ENCODE measurements at places on chromosomes 2 and 18.

- no peaks in the 10 kb centered on the region for H3K4me1 ChIP-seq
- H3K27ac ChIP-seq = no peak overlapping the region
- DNase-seq = no peak
- H3K27me3 ChIP-seq = no peaks in the 10 kb centered on the region
- no peak overlapping the region for H3K4me3 ChIP-seq
Observed at GRCh38 chr2:28292491-28292890, 100.2 kb upstream of the FOSL2 start.

GRCh38 chr2:44821500-44821899, 120.0 kb upstream of the SIX3 start:
- H3K27ac ChIP-seq = no peak overlapping the region
- no peaks in the 10 kb centered on the region for H3K36me3 ChIP-seq
- no peak for DNase-seq
- H3K4me1 ChIP-seq = no peaks in the 10 kb centered on the region

DNA sequence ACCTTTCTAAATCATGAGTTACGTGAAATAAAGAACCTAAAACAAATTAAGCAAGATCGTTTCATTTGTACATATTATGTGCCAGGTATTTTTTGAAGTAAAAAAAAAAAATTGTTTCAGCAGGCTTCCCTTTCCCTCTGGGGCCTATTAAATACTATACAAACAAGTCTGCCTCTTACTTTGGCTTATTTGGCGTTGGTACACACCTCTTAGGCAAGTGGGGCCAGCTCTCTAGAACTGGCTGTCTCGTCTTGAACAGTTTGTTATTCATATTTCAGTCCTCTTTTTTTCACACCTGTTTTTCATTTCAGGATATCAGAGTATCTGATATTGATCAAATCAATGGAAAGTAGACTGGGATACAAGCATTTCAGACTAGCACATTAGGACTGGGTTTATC, 27.4 kb upstream of the PPP3R1 start:
- no peak overlapping the region for H3K4me3 ChIP-seq
- H3K27ac ChIP-seq = no peak overlapping the region
- H3K4me1 ChIP-seq = no peaks in the 10 kb centered on the region
- DNase-seq = no peak
- H3K27me3 ChIP-seq = no peaks in the 10 kb centered on the region
- H3K36me3 ChIP-seq = no peaks in the 10 kb centered on the region

DNA sequence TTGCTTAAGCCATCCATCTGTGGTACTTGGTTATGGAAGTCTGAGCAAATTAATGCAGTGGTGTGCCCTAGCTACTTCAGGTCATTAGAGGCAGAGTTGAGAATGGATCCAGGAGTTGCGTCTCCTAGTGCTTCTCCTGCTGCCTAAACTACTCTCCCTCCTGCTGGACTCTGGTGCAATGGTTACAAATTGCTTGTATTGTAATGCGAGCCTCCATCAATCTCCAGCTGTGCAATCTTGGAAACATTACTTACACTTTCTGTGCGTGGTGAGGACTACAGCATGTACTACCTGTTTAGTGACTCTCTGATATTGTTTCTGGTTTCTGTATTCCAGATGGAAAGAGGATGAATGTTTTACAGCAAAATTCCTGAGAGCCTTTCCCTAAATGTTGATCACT, 119.0 kb upstream of the CYRIA start:
- H3K4me3 ChIP-seq = no peak overlapping the region
- DNase-seq = no peak
- H3K4me1 ChIP-seq = no peaks in the 10 kb centered on the region
- no peaks in the 10 kb centered on the region for H3K36me3 ChIP-seq

DNA sequence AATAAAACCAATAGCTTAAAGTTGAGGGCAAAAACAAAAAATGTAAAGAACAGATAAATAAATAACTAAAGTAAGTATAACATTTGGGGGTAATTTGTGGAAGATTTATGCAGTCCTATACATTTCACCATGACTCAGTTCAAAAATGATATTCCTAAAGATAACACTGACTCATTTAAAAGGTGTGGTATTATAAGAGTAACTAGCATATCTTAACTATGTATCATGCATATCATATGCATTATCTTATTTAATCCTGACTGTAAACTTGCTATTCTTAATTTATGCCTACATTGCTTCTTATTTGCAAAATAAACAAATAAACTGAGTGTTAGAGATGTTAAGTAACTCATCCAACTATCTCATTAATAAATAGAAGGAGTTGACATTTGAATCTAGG, 726.5 kb upstream of the PKDCC start:
- no peaks in the 10 kb centered on the region for H3K4me1 ChIP-seq
- no peak overlapping the region for H3K27ac ChIP-seq
- no peaks in the 10 kb centered on the region for H3K36me3 ChIP-seq
- no peak overlapping the region for H3K4me3 ChIP-seq

DNA sequence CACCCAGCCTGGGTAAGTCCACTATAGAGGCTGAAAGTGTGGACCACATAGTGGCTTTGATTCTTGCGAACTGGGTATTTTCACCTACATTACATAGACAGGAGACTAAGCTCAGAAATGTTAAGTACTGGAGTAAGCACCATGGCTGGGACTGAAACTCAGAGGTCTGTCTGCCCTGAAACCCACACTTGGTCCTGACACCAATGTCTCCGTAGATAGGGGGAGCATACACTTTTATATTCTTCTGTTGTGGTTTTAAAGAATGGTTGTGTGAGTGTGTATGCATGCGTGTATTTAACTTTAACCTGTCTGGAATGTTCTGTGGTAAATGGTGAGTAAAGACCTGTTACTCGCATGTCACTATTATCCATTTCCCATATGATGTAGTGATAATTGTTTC, 10.3 kb upstream of the NPPC start:
- no peak overlapping the region for H3K27ac ChIP-seq
- no peaks in the 10 kb centered on the region for H3K36me3 ChIP-seq
- no peaks in the 10 kb centered on the region for H3K27me3 ChIP-seq
- no peak overlapping the region for H3K4me3 ChIP-seq
- no peak for DNase-seq
- no peaks in the 10 kb centered on the region for H3K4me1 ChIP-seq

- no peak overlapping the region for H3K4me3 ChIP-seq
- no peaks in the 10 kb centered on the region for H3K36me3 ChIP-seq
- no peaks in the 10 kb centered on the region for H3K4me1 ChIP-seq
- no peak overlapping the region for H3K27ac ChIP-seq
- H3K27me3 ChIP-seq = no peaks in the 10 kb centered on the region
- no peak for DNase-seq
Observed at GRCh38 chr2:240879105-240879504, 10.5 kb downstream of the AGXT start.

DNA sequence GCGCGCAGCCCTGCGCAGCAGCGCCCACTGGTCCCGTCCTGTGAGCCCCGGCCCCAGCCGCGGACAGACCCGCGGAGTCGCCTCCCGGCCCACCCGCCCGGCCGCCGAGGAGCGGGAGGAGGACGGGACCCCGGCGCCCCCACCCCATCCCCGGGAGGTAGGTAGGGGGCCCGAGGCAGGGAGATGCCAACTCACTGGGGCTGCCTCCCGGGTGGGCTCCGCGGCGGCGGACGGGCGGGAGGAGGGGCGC, 160 bp downstream of the SPTBN1 start:
- H3K27ac ChIP-seq = no peak overlapping the region
- peaks cover 18% of the 10 kb centered on the region for H3K27me3 ChIP-seq
- H3K36me3 ChIP-seq = no peaks in the 10 kb centered on the region
- DNase-seq = no peak
- peak overlapping the region; percentile 54 for H3K4me3 ChIP-seq
- H3K4me1 ChIP-seq = peaks cover 11% of the 10 kb centered on the region

GRCh38 chr18:75779450-75779849, 351.9 kb upstream of the SMIM21 start:
- H3K4me3 ChIP-seq = no peak overlapping the region
- H3K27ac ChIP-seq = no peak overlapping the region
- no peaks in the 10 kb centered on the region for H3K36me3 ChIP-seq
- H3K4me1 ChIP-seq = no peaks in the 10 kb centered on the region
- no peaks in the 10 kb centered on the region for H3K27me3 ChIP-seq

GRCh38 chr2:152354909-152355308, 19.9 kb downstream of the FMNL2 start:
- H3K36me3 ChIP-seq = no peaks in the 10 kb centered on the region
- DNase-seq = no peak
- H3K27me3 ChIP-seq = no peaks in the 10 kb centered on the region
- H3K4me1 ChIP-seq = no peaks in the 10 kb centered on the region
- no peak overlapping the region for H3K27ac ChIP-seq

- DNase-seq = no peak
- peaks cover 13% of the 10 kb centered on the region for H3K4me1 ChIP-seq
- no peak overlapping the region for H3K4me3 ChIP-seq
- H3K27me3 ChIP-seq = no peaks in the 10 kb centered on the region
- H3K36me3 ChIP-seq = no peaks in the 10 kb centered on the region
Observed at GRCh38 chr2:68653034-68653433, 9.7 kb downstream of the PROKR1 start.

GRCh38 chr2:196341277-196341841, 170.0 kb upstream of the STK17B start:
- H3K36me3 ChIP-seq = no peaks in the 10 kb centered on the region
- no peak overlapping the region for H3K4me3 ChIP-seq
- DNase-seq = no peak
- no peaks in the 10 kb centered on the region for H3K4me1 ChIP-seq

GRCh38 chr2:202944408-202944807, 32.3 kb downstream of the CARF start:
- no peak overlapping the region for H3K27ac ChIP-seq
- H3K4me1 ChIP-seq = no peaks in the 10 kb centered on the region
- no peaks in the 10 kb centered on the region for H3K27me3 ChIP-seq
- peaks cover 7% of the 10 kb centered on the region for H3K36me3 ChIP-seq
- H3K4me3 ChIP-seq = no peak overlapping the region
- no peak for DNase-seq

DNA sequence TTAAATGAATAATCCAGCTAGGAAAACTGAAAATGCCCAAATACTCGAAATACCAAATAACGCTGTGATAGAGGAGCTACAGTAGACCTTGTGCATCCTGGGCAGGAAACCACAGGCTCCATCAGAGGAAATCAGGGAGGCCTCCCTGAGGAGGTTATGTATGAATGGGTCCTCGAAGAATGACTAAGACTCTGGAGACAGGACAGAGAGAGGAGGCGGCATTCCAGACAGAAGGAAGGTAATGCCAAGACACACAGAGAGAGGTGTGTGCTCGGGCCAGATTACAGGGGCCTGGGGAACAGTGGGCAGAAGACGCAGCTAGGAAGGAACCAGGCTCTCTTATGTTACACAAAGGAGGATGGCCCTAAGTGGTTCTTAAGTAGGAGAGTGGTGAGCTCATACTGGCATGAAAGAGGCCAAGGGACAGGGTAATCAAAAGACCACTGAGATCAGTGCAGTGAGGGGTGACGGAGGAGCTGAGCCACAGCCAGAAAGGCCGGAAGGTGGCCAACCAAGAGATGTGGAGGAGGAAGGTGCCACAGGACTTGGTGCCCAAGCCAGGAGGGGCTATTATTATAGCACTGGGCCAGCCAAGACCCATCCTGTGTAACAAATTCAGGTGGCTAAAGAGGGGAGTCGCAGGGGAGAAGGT, 9.9 kb downstream of the ST3GAL5 start:
- no peaks in the 10 kb centered on the region for H3K4me1 ChIP-seq
- no peak overlapping the region for H3K27ac ChIP-seq
- DNase-seq = no peak
- no peak overlapping the region for H3K4me3 ChIP-seq

DNA sequence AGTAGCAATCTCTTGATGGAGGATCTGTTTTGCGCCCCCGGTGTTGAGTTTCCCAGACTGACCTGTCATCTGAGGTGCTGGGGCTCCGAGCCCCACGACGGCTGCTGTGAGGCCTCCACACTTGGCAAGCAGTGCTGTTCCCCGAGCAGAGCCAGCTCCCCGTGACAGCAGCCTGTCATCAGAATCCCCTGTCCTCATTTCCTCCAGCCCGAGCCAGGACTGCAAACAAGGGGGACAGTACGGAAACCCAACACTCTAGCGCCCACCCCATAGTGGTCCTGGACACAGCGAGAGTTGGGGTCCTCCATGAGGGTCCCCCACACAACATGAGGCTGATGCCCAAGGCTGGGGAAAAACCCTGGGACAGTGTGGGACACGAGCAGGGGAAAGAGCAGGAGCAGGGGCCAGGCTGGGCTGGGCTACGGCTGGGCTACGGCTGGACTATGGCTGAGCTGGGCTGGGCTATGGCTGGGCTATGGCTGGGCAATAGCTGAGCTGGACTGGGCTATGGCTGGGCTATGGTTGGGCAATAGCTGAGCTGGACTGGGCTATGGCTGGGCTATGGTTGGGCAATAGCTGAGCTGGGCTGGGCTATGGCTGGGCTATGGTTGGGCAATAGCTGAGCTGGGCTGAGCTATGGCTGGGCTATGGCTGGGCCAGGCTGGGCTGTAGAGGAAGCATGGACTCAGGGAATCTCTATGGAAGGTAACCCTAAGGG, 1.5 kb upstream of the KLHL30 start:
- DNase-seq = no peak
- H3K4me3 ChIP-seq = no peak overlapping the region
- H3K36me3 ChIP-seq = no peaks in the 10 kb centered on the region

DNA sequence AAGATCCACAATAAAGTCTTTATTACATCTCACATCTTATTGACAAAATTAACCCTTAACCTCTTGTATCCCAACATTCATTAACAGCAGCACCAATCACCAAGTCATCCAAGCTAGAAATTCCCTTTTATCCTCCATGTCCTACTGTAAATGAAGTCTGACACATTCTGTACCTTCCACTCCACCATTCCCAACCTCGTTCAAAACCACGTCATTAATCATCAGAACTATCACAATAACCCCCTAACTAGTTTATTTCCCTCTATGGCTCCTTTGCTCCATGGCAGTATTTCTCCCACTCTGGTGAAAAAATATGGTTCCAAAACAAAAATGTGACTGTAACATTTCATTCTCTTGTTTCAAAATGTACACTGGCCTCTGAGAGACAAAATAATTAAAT, 1626.2 kb downstream of the LRP1B start:
- no peaks in the 10 kb centered on the region for H3K4me1 ChIP-seq
- no peaks in the 10 kb centered on the region for H3K36me3 ChIP-seq
- H3K27ac ChIP-seq = no peak overlapping the region
- no peaks in the 10 kb centered on the region for H3K27me3 ChIP-seq
- no peak overlapping the region for H3K4me3 ChIP-seq
- DNase-seq = no peak

GRCh38 chr2:139798391-139798790, 1018.2 kb upstream of the NXPH2 start:
- no peaks in the 10 kb centered on the region for H3K4me1 ChIP-seq
- H3K27ac ChIP-seq = no peak overlapping the region
- H3K36me3 ChIP-seq = no peaks in the 10 kb centered on the region

Measured in effector memory CD4-positive, alpha-beta T cell (primary cell).